ENCODE measurements at places on chromosomes 1 and 21.

DNA sequence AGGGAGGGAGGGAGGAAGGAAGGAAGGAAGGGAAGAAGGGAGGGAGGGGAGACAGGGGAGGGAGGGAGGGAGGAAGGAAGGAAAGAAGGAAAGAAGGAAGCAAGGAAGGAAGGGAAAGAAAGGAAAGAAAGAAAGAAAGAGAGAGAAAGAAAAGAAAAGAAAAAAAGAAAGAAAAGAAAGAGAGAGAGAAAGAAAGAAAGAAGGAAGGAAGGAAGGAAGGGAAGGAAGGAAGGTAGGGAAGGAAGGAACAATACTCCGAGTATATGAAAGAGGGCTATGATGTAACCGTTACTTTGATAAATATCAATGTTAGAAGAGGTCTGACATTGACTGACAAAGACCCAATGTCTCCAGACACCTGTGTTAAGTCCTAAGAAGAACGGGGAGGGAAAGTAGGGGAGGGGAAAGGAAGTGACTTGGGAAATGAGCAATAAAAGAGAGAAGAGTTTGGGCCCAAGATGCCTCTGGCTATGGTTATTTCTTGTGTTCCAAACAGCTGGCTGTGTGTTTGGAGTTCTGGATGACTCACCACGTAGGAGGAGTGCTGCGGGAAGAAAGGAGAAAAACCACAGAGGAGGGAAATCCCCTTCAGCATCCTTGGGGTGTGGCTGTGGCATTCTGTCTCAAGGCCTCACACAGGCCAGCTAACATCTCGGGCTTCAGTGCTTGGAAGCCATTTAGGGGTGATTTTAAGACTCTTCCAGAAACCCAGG lies 37.0 kb upstream of the RXRG start:
- DNase-seq: no peak

- no peak for DNase-seq
These were observed 164.4 kb downstream of the ZNF281 start for GRCh38 chr1:200245473-200245872.

DNA sequence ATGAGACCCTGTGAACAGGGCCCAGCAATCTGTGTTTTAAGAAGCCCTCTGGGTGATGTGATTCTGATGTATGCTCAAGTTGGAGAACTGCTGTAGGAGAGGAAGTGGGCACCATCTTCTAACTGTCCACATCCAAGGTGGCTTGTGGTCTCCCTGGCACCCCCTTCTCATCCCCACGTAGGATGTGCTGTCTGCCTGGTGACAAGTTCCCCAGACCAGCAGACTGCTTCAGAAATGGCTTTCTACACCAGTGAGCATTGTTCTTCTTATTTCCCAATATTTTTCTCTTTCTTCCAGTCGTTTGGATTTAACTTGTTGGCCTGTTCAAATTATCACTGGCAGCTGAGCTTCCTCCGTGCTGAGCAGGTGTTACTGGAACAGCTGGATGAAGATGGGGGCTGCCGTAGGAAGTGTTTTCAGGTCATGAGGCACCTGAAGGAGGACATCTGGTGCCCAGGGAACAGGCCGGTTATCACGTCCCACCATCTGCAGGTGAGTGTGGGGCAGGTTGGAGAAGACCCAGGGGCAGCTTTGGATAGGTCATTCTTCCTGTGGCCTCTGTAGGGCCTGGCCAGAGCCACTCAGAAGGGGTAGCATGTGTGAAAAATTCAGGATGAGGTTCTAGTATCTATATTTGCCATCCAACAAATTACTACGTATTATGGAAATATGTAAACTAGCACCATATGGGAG lies 16.8 kb downstream of the MAB21L3 start:
- no peak for DNase-seq

DNA sequence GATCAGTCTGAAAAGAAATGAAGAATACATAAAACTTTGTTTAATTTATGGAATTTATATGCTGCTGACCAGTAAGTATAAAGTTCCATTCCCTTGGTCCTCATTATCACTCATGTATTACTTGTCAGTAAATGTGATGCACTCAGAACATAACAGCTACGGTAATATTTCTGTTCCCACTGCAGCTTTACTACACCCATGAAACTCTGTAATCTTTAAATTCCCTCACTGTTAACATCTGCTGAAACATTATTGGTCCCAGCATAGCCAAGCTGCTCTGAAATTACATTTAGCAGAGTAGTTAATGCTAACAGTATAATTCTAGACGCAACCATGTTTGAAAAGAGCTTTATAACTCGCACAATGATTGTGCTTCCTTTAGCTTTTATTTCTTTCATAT lies 238.4 kb downstream of the GPATCH2 start:
- DNase-seq: no peak

DNA sequence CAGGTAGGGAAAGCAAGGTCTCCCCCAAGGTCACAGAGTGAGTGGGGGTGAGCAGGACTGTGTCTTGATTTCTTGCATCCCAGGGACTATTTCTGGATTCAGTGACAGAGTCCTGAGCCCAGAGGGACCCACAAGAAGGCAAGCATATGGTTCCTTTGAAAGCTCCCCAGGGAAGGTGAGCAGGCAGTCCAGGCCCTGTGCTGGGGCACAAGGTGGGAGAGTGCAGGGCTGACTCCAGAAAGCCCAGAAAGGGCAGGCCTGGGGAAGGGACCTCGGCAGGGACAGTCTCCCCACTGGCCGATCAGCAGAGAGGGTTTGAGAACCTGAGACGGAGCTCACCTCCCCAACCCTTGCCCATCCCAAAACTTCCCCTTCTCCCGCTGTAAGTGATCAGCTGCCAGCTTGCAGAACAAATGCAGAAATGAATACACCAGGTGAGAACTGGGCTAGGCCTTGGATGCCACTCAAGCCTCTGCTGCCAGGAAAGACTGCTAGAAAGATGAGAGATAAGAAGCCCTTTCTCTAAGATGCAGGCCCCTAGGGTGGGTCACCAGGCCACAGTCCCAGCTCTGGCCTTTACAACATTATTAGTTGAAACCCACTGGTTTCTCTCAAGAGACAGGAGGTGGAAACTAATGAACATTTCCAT lies 121.0 kb downstream of the GLIS1 start:
- no peak for DNase-seq

Data from activated B cell treated with CpG ODN at 0.5 μM for 24 hours (primary cell).